ENCODE measurements at places on chromosomes 2 and 18.

GRCh38 chr2:18046558-18047212 lies 168.2 kb downstream of the KCNS3 start:
- DNase-seq: no peak

DNA sequence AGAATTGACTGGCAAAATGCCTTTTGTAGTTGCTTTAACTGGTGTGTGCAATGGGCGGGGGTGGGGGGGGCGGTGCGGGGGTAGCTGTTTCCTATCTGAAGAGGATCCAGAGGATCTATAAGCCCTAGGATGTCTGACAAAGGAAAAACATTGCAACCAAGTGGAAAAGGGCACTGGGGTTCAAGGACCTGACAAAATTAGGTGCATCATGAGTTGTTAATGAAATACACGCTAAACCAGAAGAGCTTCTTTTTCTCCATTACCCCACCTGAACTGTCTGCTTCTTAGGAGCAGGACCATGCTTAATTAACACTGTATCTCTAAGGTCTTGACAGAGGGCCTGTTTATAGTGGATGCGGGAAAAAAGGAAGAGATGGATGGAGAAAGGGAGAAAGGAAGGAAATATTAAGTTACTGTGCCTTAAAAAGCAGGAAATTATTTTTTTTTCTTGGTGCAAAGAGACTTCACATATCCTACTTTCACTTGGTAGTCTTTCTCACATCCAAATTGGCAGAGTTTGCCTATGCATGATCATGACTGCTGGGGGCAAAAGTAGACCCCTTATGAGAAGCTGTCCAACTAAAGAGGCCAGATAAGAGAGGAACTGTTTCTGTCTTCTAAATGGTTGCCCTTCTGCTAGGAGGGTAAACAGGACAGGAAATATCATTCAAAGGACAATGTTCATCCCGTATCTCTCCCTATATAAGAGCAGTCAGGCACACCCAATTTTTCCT lies 4.6 kb downstream of the RND3 start:
- DNase-seq: no peak

DNA sequence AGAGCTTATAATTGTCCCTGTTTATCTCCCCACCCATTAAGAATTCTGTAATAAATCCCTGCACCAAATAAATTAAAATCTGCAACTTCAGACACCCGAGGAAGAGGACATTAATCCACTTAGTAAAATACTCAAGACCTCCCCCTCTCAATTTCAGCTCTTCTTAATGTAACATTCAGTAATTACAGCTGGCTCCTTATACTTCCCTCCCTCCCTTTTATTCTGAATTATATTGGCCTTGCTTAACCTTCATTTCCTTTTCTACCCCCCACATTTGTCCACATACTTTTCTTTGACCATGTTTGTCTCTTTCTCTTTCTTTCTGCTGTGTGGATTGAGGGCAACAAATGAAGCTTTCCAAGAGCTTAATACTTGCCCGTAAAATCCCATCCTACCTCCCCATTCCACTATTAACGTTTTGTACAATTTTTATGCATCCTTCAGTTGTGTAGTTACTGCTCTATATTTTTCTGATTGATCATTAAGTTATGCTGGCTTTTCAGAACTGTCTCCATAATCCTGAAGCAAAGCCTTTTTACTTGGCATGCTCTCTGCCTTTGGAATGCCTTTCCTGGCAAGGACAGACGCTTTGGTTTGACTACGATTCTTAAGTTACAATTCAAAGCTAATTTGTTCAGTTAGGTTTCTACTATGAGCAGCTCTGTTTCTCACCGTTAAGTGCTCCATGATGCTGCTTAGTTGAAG lies 580.1 kb downstream of the ZEB2 start:
- DNase-seq: no peak

- DNase-seq: no peak
Measured at GRCh38 chr2:215484570-215484969, 48.7 kb upstream of the FN1 start.

GRCh38 chr18:24987303-24988252 lies 364.4 kb downstream of the ZNF521 start:
- DNase-seq: no peak

DNA sequence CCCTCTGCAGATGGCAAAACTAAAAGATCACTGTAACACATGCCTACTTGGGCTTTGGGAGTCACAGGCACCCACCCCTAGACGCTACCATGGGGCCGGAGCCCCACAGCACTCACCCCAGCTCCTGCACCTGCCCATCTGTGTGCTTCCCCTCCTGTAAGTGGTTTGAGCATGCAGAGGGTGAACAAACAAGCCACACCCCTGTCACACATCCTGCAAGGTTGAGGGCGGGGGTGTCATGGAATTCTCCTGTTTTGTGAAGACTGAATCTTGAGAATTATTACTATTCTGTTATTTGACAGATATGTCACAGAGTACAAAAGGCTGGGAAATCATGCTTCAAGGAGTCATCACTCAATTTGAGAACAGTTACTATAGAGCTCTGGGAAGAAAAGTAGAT lies 60.9 kb downstream of the RFTN2 start:
- no peak for DNase-seq

DNA sequence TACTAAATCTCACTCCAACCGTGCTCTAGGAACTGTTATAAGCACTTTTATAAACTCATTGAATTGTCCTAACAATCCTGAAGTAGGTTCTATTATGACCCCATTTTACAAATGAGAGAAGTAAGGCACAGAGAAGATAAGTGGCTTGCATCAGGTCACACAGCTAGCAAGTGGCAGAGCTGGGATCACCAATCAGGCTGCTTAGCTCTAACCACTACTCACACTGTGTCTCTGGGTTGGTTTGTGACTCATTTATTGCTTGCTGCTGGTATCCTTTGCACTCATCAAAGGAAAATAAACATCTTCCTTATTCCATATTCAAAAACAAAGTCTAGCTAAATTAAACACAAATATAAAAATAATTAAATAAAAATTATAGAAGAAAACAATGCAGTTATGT lies 42.5 kb upstream of the IL1R2 start:
- no peak for DNase-seq

DNA sequence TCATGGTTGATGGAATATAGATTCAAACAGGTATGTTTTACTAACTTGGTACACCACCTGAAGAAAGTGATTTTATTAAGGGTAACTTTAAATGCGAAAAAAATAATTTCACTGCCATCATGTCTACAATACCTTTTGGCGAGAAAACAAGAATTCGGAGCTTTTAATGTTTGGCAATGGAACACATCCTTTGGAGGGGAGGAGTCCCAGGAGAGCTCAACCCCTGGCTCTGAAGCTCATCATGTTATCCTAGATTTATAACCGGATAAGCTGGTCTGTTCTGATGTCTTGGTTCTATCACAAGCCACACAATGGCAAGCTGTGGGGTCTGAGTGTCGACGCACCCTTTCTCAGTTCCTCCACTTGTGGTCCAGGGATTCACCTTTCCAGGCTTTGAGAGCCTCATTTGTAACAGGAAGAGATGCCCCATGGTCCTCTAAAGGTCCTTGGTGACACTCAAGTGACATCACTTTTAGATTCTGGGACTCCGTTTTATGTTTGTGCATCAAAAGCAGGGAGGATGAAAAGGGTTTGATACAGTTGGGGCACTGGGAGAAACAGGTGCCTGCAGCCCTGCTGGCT lies 172.7 kb downstream of the BCL2 start:
- no peak for DNase-seq

DNA sequence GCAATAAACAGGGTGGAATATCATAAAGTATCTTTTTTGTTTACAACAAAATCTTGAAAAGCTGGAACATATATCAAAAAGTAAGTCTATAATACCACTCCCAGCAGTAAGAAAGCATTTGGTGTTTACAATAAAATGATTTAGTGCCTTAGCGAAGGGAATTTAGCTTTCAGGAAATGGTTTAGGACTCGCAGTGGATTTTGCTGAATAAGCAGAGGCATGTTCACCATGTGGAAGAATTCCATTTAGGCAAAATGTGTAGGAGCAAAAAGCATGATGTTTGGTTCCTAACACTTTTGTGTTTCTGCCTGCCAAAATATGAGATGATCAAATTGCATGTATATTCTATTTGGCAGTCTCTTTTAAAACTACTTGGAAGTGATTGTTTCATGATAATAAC lies 163.6 kb downstream of the AGPS start:
- DNase-seq: no peak

DNA sequence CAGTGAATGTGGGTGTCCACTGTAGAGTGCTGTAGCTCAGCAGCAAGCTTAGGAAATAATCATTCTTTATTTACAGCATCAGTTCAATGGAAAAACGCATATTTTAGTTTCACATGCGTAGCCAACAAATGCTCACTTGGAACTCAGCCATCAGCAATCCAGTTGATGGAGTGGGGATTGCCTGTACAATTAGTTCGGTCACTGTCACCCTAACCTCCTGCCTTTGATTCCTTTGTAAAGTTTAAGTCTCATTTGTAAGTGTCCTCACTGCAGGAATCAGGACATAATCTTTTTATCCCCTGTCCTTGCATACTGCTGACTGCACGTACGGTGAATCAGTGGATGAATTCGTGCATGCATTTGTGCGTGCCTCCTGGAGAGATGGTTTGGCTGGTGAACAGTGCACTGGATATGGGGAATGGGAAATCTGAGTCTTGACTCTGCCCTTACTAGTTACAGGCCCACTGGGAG lies 55.9 kb downstream of the RAB31 start:
- DNase-seq: no peak

- no peak for DNase-seq
Measured at GRCh38 chr2:65300134-65300760, 72.6 kb downstream of the ACTR2 start.

GRCh38 chr2:95271381-95271971 lies 2.8 kb upstream of the PROM2 start:
- DNase-seq: no peak

- DNase-seq: no peak
Measured at GRCh38 chr2:95020275-95021022, 5.1 kb upstream of the MAL start.

GRCh38 chr2:9809448-9810088 lies 33.7 kb upstream of the TAF1B start:
- DNase-seq: no peak

DNA sequence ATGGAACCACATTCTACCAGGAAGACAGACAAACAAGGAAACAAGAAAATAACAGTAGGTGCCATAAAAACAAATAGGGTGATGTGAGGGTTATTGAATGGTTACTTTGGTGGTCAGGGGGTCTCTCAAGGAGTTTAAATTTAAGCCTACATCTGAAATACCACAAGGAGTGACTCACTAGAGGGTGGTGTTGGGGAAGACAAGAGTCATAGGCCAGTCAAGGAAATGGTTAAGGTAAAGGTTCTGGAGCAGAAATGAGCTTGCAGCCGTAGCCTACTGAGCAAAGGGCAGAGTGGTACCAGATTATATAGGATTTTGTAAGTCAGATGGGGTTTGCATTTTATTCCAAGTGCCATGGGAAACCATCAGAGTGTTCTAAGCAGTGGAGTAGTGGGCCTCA lies 135.6 kb upstream of the DAPL1 start:
- no peak for DNase-seq

GRCh38 chr2:241818943-241819270 lies 9.9 kb downstream of the NEU4 start:
- no peak for DNase-seq

- no peak for DNase-seq
Measured at GRCh38 chr2:196607073-196607472, 32.4 kb upstream of the CCDC150 start.

- DNase-seq: no peak
Measured at GRCh38 chr18:46555724-46556123, 101.3 kb downstream of the LOXHD1 start.

- DNase-seq: no peak
Measured at GRCh38 chr2:158845444-158845843, 50.3 kb downstream of the DAPL1 start.

- DNase-seq: no peak
Measured at GRCh38 chr2:240132651-240132980, 3.5 kb downstream of the COPS9 start.

- no peak for DNase-seq
Measured at GRCh38 chr2:171941316-171941699, 19.0 kb downstream of the HAT1 start.

DNA sequence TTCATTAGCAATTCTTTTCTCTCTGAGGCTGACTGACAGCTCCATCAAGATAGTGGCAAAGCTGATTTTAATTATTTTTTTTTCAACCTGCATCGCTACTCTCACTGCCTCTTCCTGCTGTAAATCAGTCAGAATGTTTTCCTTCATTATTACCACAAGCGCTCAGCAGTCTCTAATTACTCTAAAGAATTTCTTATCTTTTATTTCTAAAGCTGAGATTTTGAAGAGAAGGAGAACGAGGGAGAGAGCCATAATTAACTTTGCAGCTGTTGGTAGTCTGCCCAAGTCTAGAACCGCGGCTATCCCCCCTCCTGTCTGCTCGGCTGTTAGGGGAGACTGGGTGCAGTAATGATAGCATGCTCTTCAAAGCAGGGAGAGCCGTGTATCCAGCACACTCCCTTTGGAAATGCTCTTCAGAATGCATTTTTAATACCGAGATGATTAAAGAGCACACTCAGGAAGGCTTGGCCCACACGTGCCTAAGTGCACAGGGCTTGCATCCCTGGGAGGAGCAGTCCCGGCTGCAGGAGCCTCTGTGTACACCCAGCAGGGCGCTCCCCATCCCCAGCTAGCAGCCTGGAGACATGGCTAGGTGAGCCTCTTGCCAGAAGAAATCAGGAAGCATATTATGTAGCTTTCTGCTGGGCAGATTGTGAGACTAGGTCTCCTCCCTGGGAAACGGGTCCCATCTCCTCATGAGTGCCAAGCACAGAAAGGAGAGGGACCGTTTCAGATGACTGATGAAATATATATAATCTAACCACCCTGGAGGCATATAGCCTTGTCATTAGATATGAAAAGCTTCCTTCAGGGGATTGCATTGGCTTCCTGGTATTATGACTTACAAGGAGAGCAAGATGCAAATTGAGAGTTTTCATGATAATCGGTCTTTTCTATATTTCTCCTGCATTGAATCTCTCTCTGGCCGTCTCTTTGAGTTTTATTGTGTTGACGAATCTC lies 555.2 kb downstream of the CMPK2 start:
- DNase-seq: no peak

GRCh38 chr2:76393356-76393755 lies 682.6 kb upstream of the GCFC2 start:
- no peak for DNase-seq

DNA sequence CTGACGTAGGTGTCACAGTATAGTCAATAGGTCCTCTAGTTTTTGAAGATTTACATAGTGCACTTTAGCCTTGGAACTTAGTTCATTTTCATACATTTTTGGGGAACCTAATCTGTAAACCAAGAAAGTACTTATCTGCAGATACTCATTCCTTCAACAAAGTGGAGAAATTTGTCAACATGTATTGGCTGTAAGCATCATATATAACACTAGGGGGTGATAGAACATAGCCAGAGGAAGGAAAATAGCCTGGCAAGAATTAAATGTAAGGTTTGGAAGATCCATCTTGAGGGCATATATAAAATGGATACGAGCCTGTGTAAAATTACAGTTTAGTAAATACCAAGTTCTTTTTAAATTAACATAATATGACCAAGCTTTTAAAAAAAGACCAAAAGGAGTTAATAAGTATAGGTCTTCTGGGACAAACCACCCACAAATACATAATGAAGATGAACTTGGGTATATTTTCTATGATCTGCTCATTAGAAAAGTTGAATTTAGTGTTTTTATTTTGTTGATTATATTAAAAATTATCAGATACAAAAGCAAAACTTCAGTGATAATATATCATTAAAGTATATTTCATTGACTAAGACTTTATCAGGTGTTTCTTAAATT lies 18.2 kb downstream of the RPL37A start:
- peak; percentile 17 for DNase-seq
